ENCODE measurements at places on chromosomes 2 and 18.

DNA sequence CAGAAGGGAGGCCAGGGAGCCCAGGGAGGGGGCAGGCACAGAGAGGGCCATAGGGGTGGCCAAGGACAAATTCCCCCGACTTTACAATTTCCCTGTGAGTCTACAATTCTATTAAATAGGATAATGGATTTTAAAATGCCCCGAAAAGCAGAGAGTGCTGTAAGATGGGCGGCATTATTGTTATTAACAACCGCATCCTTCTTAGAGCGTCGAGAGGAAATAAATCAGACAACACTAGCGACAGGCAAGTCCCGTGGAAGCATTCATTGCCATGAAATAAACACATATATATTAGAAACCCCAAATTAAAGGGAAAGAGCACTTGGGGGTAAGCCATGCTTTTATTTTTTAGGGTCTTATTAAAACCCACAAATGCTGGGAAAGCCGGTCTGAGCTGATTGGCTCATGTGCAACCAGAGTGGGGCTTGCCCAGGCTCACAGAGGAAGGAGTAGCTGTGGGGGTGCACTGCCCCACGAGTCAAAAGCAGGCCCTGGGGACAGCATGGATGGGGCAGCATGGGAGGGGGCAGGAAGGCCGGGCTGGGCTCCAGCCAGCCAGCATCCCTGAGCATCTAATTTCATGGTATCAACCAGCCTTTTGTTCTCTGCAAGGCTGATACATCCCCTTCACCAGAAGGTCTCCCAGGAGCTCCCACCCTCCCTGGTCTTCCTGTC is 187.1 kb downstream of the CELF4 start:
- no peak for DNase-seq

DNA sequence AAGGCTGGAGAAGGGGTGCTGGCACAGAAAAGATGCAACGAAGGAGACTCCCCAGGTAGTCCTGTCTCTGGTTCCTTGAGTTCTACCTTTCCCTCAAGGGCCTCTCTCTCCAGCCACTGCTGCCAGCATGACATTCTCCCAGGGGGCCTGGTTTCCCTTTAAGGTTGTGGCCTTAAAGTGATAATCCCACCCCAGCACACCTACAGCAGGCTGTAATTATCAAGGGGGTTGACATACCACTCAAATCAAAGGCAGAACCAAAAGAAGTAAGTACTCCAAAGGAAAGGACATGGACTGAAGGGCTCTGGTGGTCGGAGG is 127.4 kb upstream of the MSH6 start:
- DNase-seq = no peak

DNA sequence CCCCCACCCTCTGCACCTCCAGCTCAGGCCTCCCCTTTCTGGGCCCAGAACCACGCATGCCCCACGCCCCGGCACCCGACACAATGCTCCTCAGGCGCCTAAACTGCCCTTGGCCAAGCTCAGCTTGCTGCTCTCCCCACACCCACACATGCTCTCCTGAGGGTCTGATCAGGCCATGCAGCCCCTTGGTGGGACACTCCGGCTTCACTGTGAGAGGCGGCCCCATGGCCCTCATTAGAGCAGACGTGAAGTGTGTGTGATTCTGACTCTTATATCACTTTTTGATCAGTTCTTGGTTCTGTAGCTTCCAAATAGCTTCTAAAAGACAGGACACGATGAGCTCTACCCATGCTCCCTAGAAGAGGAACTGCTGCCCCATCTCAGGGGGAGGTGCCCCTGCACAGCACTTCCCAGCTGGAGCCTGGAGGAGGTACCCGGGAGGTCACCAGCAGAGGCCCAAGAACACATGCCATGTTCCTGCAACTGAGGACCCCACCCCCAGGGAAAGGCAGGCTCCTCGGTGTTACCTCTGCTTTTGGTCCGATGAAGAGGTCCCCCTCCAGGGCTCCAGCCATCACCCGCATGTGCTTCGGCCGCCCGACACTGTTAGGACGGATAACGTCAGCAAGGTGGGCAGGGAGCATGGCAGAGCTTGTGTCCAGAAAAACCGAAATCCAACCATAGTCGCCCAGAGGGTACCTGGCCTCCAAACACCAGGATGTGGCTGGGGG is 3.6 kb downstream of the ACTR1B start:
- DNase-seq = no peak

GRCh38 chr2:128359841-128360240 is 41.2 kb upstream of the HS6ST1 start:
- DNase-seq = no peak

GRCh38 chr18:49999128-49999527 is 185.8 kb upstream of the ACAA2 start:
- no peak for DNase-seq

DNA sequence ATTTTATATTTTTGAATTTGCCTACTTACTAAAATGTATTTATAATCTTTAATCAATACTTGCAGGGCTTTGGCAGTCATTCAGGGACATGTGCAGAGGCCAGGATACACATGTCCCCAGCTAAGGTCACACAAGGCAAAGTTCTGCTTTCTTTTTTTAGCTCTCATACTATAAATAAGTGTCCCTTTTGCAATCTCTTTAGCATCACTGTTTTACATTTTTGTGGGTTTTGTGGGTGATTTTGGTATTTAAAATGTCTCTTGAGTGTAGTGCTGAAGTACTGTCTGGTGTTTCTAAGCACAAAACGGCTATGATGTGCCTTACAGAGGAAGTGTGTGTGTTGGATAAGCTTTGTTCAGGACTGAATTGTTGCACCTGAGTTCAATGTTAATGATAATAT is 309.0 kb upstream of the GULP1 start:
- peak; percentile 84 for DNase-seq

DNA sequence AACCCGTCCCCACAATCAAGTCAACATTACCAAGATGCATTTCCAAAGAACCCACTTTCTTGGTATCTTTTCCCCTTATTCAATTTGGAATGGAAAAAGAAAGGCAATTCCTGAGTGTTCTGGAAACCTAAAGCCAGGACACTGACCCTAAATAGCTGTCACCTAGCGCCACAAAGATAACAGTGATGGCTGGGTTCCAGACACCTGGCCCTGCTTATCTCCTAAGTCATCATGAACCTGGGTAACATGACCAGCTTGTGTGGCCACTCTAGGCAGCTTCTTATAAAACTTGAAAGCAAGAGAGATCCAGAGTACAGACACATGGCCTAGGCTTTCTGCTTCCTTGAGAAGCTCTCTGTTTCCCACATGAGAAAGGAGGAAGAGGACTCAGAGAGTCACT is 95.4 kb downstream of the BOD1L2 start:
- DNase-seq = no peak

GRCh38 chr18:8699948-8700347 is 5.4 kb upstream of the MTCL1 start:
- no peak for DNase-seq

Measured in KG1 (cell line).